HFFc6 (cell line): ENCODE measurements at places on chromosomes 7 and 10. TPM values are rescaled to one million over a fixed set of nuclear protein-coding genes. Genes with fewer than 3 reads are reported as not detected.

DNA sequence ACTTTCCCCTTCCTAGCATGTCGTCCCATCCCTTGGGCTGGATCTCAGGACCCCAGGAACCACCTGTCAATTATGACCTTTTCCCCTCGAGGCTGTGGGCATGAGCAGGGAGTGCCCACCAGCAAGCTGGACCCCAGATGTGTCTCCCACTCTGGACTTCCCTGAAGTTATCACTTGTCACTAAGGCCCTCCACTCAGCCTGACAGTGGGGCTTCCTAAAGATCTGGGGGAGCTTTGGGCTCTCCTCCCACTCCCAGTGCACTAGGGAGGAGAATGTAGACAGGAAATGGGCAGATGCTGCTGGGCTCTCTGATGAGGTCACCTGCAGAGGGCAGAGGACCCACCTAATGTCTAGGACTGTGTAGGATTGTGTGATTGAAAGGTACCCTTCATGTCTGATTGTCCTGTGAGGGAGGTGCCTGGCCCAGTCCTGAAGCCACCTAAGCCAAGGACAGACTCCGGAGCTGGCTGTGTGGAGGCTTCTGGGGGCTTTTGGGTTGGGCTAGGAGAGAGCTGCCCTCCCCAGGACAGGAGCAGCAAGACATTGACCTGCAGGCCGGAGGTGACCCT lies 18.7 kb downstream of the MYO1G start:
- no peak overlapping the region for H3K4me3 ChIP-seq
- H3K4me1 ChIP-seq: peaks cover 15% of the 10 kb centered on the region
- H3K36me3 ChIP-seq: no peaks in the 10 kb centered on the region
- no peak for DNase-seq

GRCh38 chr10:78291722-78292121 lies 258.1 kb downstream of the RPS24 start:
- peaks cover 8% of the 10 kb centered on the region for H3K4me1 ChIP-seq
- H3K27ac ChIP-seq: no peak overlapping the region
- peaks cover 5% of the 10 kb centered on the region for H3K27me3 ChIP-seq
- no peaks in the 10 kb centered on the region for H3K36me3 ChIP-seq

- peak within 1 kb of the TSS; percentile 98 for H3K4me3 ChIP-seq
- H3K27ac ChIP-seq: peak within 1 kb of the TSS; percentile 94
- no peaks in the 10 kb centered on the region; the same call in 1 of the 2 replicates for H3K27me3 ChIP-seq
- peak; percentile 75 for DNase-seq
- peaks cover 16% of the 10 kb centered on the region for H3K4me1 ChIP-seq
Observed at GRCh38 chr10:100529475-100530298, at the start of gene NDUFB8. Gene NDUFB8, minus strand, starts transcription at chr10:100529871. Its CDS starts 20 bp downstream, at chr10:100529851.

GRCh38 chr7:11424006-11424405 lies 408.0 kb downstream of the THSD7A start:
- H3K27ac ChIP-seq: no peak overlapping the region
- no peaks in the 10 kb centered on the region for H3K36me3 ChIP-seq
- no peaks in the 10 kb centered on the region for H3K27me3 ChIP-seq
- no peak for DNase-seq
- no peak overlapping the region for H3K4me3 ChIP-seq

GRCh38 chr10:127186813-127187212 lies 9.6 kb downstream of the INSYN2A start:
- DNase-seq: peak; percentile 28
- H3K4me3 ChIP-seq: no peak overlapping the region
- H3K36me3 ChIP-seq: peaks cover 9% of the 10 kb centered on the region; the same call in 1 of the 2 replicates

DNA sequence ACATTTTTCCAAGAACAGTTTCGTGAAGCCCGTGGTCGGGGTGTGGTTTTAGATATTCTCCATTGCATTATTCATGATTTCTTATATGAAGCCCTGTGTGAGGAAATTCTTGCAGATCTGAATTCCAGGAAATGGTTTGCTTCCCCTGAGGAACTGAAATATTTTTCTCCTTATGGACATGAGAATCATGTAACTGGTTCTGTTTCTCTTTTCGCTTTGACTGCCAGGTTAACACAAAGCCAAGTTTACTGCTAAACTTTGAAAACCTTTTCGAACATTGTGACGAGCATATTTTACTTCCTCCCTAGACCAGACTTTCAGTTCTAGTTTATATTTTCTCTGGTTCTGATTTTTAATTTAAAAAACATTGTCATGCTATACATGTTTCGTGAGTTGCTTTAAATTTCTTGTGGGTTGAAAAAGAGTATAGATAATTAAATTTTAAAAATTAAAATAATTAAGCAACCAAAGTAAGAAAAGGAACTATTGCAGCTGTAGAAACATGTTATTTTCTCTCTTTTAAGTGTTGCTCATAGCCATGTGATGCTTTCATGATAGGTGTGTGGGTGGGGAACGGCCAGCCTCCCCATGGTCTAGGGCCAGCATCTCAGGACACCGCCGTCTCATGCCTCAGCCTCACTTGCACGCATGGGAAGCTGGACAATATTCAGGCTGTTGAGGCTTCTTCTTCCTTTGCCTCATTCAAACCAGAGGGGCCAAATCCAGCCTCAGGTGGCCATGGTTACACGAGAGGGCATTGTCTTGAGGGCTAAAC lies 97.1 kb downstream of the CREB5 start:
- DNase-seq: no peak
- H3K36me3 ChIP-seq: peaks cover 4% of the 10 kb centered on the region; the same call in 1 of the 2 replicates
- no peaks in the 10 kb centered on the region for H3K4me1 ChIP-seq
- H3K27ac ChIP-seq: no peak overlapping the region
- no peak overlapping the region for H3K4me3 ChIP-seq

DNA sequence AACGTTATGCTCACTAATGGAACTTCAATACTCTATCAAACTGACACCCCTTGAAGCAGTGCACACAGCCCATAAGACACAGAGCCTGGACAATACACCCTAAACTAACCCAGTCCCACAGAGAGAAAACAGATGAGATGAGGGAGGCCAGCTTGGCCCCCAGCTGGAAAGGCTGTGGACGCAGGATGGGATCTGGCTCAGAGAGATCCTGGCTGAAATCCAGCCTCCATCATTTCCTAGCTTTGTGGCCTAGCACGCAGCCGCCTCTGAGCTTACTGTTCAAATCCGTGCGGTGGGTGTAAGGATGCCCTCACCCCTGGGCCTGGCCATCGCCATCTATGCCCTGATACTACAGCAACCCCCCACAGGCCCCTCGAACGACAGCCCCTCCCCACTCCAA lies 32.7 kb downstream of the SNX8 start:
- H3K4me3 ChIP-seq: no peak overlapping the region
- H3K27me3 ChIP-seq: no peaks in the 10 kb centered on the region
- peaks cover 5% of the 10 kb centered on the region; the same call in 1 of the 2 replicates for H3K36me3 ChIP-seq
- H3K4me1 ChIP-seq: peaks cover 23% of the 10 kb centered on the region
- no peak for DNase-seq

DNA sequence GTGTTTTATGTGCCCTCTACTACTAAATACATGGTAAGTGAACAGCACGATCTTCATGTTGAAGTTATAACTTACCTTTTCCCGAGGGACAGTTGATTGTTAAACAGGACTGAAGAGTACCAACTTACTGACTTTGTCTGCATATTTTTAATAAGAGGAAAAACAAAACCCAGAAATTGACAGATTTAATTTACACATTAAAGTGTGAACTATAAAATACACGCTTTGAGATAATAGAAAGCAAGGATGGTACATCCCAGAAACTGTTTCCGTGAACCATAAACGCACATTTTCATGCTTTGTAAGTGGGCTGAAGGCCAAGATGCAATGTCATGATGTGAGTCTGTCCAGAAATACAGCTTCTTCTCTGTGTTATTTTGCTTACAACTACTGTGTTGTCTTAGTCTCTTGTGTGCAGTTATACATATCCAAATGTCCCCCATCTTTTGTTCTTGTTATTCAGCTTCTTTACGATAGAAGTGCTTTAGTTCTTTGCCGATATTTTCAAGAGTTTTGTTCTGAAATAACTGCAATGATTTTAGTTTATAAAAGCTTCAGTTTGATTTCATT lies 190.1 kb downstream of the MLLT10 start:
- peaks cover 14% of the 10 kb centered on the region for H3K36me3 ChIP-seq
- H3K27ac ChIP-seq: peak overlapping the region; percentile 74
- no peak for DNase-seq
- peaks cover 81% of the 10 kb centered on the region for H3K4me1 ChIP-seq
- H3K27me3 ChIP-seq: no peaks in the 10 kb centered on the region; the same call in 1 of the 2 replicates

DNA sequence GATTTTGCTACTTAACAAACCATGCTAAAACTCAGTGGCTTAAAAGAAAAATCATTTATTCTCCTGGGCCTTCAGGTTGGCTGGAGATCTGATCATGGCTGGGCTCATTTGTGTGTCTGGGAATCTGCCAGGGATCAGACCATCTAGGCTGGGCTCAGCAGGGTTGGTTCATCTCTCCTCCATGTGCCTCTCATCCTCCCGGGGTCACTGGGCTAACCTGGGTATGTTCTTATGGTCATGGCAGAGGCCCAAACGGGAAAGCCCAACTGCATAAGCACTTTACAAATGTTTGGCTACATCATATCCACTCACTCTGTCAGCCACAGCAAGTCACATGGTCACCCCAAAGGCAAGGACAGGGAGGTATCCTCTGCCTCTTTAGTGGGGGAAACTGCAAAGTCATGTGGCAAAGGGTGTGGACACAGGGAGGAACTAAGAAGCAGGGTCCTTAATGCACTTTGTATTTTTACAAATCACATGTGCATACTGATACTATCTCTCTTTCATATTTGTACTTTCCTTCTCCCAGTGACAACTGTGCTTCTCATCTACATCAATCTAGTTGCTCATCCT lies 231.4 kb downstream of the BUB3 start:
- H3K27ac ChIP-seq: no peak overlapping the region
- H3K4me3 ChIP-seq: no peak overlapping the region
- no peaks in the 10 kb centered on the region for H3K27me3 ChIP-seq
- H3K36me3 ChIP-seq: peaks cover 4% of the 10 kb centered on the region; the same call in 1 of the 2 replicates

DNA sequence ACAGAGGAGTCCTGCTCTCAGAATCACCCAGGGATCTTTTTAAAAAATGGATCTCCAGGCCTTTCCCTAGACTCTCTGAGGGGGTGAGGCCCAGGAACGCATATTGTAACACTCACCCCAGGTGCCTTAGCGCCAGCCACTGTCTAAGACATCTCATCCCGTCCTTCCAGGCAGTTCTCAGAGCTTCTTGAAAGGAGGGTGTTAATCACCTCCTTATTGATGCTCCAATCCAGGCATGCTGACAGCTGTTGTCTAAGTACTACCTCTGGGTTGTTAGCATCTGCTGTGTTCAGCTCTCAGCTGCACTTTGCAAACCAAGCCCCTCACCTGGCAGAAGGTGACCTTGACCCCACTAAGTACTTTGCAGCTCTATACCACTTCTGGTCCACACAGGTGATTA lies 36.0 kb downstream of the KIAA1549 start:
- H3K4me1 ChIP-seq: no peaks in the 10 kb centered on the region
- no peak overlapping the region for H3K4me3 ChIP-seq
- no peak overlapping the region for H3K27ac ChIP-seq
- H3K27me3 ChIP-seq: no peaks in the 10 kb centered on the region; the same call in 1 of the 2 replicates
- DNase-seq: no peak

- peaks cover 28% of the 10 kb centered on the region for H3K4me1 ChIP-seq
- DNase-seq: no peak
- no peak overlapping the region for H3K27ac ChIP-seq
- H3K36me3 ChIP-seq: peaks cover 13% of the 10 kb centered on the region
- H3K4me3 ChIP-seq: no peak overlapping the region
Observed at GRCh38 chr10:100024748-100025147, 15.0 kb upstream of the DNMBP start.

GRCh38 chr7:128728598-128728997 lies 10.6 kb upstream of the CALU start:
- peak overlapping the region; percentile 13; the same call in 1 of the 2 replicates for H3K4me3 ChIP-seq
- H3K27ac ChIP-seq: no peak overlapping the region
- peaks cover 3% of the 10 kb centered on the region; the same call in 1 of the 2 replicates for H3K27me3 ChIP-seq
- H3K36me3 ChIP-seq: no peaks in the 10 kb centered on the region

DNA sequence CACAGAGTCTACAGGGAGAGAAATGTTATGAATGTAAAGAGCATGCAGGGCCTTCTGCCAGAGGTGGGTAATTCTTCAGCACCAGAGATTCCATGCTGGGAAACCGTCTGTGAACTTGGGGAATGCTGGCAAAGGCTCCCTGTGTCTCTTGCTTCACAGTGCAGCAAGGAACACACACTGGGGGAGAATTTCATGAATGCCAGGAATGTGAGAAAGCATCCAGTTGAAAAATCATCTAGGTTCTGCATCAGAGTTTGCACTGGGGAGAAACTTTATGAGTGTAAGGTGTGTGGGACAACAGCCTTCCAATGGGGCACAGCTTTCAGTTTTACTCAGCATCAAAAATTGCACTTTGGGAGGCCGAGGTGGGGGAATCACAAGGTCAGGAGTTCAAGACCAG lies 224.3 kb upstream of the IGFBP3 start:
- no peaks in the 10 kb centered on the region for H3K27me3 ChIP-seq
- peaks cover 63% of the 10 kb centered on the region for H3K4me1 ChIP-seq
- peak overlapping the region; percentile 94 for H3K27ac ChIP-seq
- DNase-seq: peak; percentile 96

GRCh38 chr7:22287412-22287811 lies 69.5 kb downstream of the RAPGEF5 start:
- DNase-seq: no peak
- peaks cover 4% of the 10 kb centered on the region; the same call in 1 of the 2 replicates for H3K36me3 ChIP-seq
- no peak overlapping the region for H3K4me3 ChIP-seq
- no peak overlapping the region for H3K27ac ChIP-seq
- H3K4me1 ChIP-seq: no peaks in the 10 kb centered on the region
- peaks cover 5% of the 10 kb centered on the region; the same call in 1 of the 2 replicates for H3K27me3 ChIP-seq

- peaks cover 73% of the 10 kb centered on the region for H3K4me1 ChIP-seq
- DNase-seq: peak; percentile 86
- H3K4me3 ChIP-seq: peak within 1 kb of the TSS; percentile 65
- H3K36me3 ChIP-seq: peaks cover 22% of the 10 kb centered on the region
Observed at GRCh38 chr10:90920986-90921666, at the start of gene ANKRD1. Gene ANKRD1, minus strand, starts transcription at chr10:90921087. Its CDS starts 60 bp downstream, at chr10:90921027.

GRCh38 chr7:135510592-135511183 lies 786 bp upstream of the CNOT4 start:
- DNase-seq: peak; percentile 33
- no peaks in the 10 kb centered on the region for H3K36me3 ChIP-seq
- H3K4me1 ChIP-seq: peaks cover 16% of the 10 kb centered on the region

GRCh38 chr7:132966754-132967469 lies 115.0 kb downstream of the CHCHD3 start:
- DNase-seq: peak; percentile 33
- H3K27me3 ChIP-seq: no peaks in the 10 kb centered on the region
- H3K4me3 ChIP-seq: peak overlapping the region; percentile 35

DNA sequence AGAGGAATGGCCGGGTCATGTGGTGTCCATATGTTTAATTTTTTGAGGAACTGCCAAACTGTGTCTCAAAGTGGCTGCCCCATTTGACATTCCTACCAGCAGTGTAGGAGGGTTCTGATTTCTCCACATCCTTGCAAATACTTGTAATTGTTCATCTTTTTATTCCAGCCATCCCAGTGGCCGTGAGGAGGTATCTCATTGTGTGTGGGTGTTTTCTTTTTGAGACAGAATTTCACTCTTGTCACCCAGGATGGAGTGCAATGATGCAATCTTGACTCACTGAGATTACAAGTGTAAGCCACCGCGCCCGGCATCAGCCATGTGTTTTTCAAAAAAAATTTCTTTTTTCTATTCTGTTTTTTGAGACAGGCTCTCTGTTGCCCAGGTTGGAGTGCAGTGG lies 38.7 kb upstream of the DLG5 start:
- peak; percentile 73 for DNase-seq
- peaks cover 6% of the 10 kb centered on the region for H3K36me3 ChIP-seq
- peak overlapping the region; percentile 31 for H3K27ac ChIP-seq
- no peaks in the 10 kb centered on the region for H3K27me3 ChIP-seq
- H3K4me3 ChIP-seq: peak overlapping the region; percentile 41

- peaks cover 12% of the 10 kb centered on the region for H3K36me3 ChIP-seq
- no peak for DNase-seq
- no peak overlapping the region for H3K4me3 ChIP-seq
- H3K4me1 ChIP-seq: peaks cover 58% of the 10 kb centered on the region
Observed at GRCh38 chr10:102314801-102315200, 69.5 kb downstream of the GBF1 start.

The ARL4A gene
- total RNA-seq: 13.8 to 15.1 TPM (median 14.7 TPM) in 3 replicates

The WAPL gene
- 32.0 to 37.1 TPM (median 36.3 TPM) in 3 replicates for total RNA-seq

The TDRD1 gene
- not detected in 3 replicates for total RNA-seq

The ACTR3C gene
- not detected in 3 replicates for total RNA-seq

The OR2A5 gene
- total RNA-seq: not detected in 3 replicates
